Stimulated activated CD8-positive, alpha-beta memory T cell treated with anti-CD3 and anti-CD28 coated beads, Interleukin-15, amount 100 ng/mL, for 4 hours (primary cell): ENCODE measurements at places on chromosomes 16 and 17.

DNA sequence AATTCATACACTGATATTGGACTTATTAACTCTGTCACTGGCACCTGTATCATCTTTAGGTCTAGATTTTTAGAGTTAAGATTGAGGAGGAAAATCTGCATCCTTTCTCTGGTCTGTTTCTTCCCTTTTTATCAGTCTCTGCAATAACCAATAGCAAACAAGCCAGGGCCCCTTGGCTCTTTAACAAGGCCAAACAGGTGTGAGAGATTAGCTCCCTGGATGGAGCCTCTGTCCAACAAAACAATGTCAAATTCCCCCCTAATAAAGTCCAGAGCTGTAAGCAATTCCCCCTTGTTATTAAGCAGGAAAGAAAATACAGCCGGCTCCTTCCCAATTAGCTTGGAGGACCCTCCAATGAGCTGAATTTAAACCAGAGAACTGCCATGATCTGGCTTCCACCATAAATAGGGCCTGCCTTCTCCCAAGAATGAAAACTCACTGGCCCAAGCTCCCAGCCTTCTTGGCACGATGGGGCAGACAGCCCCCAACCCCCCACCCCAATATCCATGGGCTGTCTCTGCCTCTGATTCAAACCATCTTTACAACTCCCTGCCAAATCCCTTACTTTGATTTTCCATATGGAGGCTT is 56.1 kb upstream of the SOX9 start:
- no peak for DNase-seq

DNA sequence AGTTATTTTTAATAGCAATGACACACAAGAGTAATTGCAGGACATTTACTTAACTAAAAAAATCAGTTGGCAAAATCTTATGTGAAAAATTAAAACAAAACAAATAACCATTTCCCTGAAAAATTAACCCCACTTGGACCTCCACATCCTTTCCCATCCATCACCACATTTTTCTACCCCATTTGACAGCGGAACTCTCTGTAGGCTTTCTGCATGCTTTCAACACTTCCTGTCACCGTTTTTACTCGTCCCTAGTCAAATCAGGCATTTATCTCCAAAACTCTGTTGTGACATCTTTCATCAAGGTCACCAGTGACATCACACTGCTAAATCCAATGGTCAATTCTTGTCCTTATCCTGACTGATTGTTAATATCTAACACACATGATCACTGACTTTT is 27.5 kb downstream of the KCNJ16 start:
- DNase-seq = no peak

DNA sequence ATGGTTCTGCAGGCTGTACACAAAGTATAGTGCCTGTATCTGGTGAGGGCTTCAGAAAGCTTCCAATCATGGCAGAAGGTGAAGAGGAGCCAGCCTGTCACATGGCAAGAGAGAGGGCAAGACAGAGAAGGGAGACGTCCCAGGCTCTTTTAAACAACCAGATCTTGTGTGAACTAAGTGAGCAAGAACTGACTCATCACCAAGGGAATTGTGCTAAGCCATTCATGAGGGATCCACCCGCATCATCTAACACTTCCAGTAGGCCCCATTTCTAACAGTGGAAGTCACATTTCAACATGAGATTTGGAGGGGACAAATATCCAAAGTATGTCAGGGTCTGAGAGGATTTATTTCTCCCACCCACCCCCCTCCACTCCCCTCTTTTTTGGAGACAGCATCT is 56.2 kb upstream of the ELAC2 start:
- DNase-seq = no peak

GRCh38 chr17:64032081-64032480 is 11.6 kb upstream of the ICAM2 start:
- DNase-seq = no peak

GRCh38 chr17:27578718-27579085 is 52.3 kb upstream of the LGALS9 start:
- DNase-seq = no peak

DNA sequence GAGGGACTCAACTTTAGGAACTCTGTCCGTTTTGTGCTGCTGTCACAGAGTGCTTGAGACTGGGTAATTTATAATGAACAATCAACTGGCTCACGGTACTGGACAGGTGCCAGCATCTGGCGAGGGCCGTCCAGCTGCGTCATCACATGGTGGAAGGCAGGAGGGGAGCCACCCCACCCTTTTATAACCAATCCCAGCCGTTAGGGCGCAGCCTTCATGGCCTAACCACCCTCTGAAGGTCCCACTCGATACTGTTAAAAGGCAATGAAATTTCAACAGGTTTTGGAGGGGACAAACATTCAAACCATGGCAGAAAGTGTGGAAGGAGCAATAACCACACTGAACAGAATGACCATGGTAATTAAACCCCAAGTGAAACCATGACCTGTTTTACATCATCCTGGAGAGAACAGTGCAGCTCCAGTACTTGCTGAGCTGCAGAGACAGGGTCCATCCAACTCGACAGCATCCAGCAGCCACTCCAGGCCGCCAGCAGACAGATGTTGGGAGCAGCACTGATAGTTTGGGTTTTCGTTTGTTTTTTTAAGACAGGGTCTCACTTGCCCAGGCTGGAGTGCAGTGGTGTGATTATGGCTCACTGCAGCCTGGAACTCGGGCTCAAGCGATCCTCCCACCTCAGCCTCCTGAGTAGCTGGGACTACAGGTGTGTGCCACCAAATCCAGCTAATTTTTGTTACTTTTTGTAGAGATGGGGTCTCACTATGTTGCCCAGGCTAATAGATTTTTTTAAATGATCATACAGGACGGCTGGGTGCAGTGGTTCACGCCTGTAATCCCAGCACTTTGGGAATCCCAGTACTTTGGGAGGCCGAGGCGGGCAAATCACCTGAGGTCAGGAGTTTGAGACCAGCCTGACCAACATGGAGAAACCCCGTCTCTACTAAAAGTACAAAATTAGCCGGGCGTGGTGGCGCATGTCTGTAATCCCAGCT is 11.0 kb downstream of the CHMP6 start:
- DNase-seq = no peak

- no peak for DNase-seq
Observed at GRCh38 chr16:568401-569258, 1.1 kb upstream of the PIGQ start.

- DNase-seq = no peak
Observed at GRCh38 chr17:63973930-63974593, 1.3 kb upstream of the SCN4A start.

DNA sequence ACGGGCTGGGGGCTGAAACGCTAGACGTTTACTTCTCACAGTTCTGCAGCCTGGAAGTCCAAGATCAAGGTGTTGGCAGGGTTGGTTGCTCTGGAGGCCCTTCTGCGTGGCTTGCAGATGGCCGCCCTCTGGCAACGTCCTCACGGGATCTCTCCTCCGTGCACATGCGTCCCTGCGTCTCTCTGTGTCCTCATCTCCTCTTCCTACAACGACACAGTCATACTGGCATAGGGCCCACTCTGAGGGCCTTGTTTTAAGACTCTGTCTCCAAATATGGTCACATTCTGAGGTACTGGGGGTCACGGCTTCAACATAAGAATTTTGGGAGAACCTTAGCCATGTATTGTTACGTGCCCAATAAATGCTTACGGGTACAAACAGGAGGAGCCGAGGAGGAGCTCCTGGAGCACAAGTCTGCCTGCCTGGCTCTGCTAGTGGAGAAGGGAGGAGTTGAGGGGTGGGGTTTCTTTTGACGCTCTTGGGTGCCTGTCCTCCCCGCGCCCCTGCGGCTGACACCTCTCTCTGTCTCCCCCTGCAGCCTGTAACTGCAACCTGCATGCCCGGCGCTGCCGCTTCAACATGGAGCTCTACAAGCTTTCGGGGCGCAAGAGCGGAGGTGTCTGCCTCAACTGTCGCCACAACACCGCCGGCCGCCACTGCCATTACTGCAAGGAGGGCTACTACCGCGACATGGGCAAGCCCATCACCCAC is 141.1 kb downstream of the NTN1 start:
- no peak for DNase-seq

DNA sequence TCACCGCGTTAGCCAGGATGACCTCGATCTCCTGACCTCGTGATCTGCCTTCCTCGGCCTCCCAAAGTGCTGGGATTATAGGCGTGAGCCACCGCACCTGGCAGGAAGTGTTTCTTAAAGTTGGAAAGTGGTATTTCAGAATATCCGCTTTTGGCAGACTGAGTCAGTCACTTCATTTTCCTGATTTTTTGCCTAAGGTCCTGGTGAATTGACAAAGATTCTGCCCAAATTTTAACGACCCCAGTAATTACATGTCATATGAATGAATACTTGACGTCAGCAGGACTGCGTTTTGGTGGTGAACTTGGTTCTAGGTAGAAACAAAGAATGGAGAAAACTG is 4.5 kb upstream of the BRCA1 start:
- no peak for DNase-seq

DNA sequence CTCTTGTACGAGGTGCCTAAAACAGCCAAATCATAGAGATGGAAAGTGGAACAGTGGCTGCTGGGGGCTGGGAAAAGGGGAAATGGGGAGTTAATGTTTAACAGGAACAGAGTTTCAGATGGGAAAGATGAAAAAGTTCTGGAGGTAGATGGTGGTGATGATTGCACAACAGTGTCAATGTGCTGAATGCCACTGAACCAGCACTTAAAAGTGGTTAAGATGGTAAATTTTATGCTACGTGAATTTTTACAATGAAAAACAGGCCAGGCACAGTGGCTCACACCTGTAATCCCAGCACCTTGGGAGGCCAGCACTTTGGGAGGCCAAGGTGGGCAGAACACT is 130.4 kb downstream of the C16orf78 start:
- DNase-seq = no peak

DNA sequence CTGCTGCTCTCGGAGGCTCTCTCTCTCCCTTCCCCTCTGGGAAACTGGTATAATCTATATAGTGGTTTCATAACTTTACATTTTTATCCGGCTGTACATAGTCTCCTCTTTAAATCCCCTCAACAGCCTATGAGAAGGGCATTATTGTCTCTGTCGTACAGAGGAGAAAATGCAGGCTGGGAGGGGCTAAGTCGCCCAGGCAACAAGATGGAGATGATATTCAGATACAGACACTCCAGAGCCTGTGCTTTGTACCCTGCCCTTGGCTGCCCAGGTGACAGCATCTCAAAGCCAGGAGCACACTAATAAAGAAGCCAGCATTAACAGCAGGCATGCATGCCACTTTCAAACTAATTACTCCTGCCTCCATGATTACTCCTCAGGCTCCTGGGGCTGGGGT is 4.7 kb upstream of the EIF1 start:
- no peak for DNase-seq

DNA sequence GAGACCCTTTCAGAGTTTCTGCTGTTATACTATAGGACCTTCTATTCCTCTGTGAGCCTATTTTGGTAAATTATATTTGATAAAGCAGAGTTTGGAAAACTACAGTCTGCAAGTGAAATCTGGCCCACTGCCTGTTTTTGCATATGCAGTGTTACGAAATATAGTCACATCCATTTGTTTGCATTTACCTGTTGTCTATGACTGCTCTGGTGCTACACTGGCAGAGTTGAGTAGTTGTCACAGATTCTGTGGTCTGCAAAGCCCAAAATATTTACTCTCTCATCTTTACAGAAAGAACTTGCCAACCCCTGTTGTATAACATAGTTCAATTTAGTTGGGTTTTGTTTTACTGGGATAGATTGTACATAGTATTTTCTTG is 42.3 kb downstream of the TNRC6A start:
- no peak for DNase-seq

- no peak for DNase-seq
Observed at GRCh38 chr17:55818451-55819375, 67.9 kb downstream of the PCTP start.

- no peak for DNase-seq
Observed at GRCh38 chr17:70310221-70310672, 140.9 kb downstream of the KCNJ2 start.

- no peak for DNase-seq
Observed at GRCh38 chr16:10189861-10190390, 7.7 kb upstream of the GRIN2A start.

GRCh38 chr16:71894229-71894920 is 956 bp upstream of the IST1 start:
- no peak for DNase-seq

DNA sequence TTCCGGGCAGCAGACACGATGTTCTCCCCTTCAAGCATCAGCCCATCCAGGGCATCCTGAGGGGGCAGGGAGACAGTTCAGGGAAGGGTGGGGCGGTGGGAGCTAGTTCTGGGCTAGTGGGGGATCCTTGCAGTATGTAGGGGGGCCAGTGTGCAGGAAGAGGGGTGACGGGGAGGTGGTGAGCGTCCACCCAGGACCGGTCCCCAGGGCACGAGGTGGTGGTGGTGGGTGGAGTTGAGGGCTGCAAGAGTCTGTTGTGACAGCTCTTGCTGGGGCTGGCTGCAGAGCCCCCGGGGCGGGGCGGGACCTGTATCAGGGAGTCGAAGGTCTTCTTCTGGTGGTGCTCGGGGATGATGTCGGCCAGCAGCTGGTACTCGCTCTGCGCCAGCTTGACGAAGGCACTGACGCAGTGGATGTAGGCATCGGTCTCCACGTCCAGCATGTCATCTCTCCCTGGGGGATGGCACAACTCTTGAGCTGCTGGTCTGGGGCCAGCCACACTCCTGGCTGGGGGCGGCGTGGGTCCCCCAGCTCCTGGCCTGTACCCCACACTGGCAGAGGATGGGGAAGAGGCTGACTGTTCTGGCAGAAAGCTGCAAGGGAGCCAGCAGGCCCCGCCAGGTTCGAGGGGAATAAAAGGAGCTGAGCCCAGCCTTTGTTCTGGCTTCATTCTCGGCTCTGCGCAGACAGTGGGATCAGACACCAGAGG is 10.0 kb downstream of the ZACN start:
- DNase-seq = no peak

- DNase-seq = no peak
Observed at GRCh38 chr17:43911904-43912303, 4.6 kb upstream of the MPP2 start.

DNA sequence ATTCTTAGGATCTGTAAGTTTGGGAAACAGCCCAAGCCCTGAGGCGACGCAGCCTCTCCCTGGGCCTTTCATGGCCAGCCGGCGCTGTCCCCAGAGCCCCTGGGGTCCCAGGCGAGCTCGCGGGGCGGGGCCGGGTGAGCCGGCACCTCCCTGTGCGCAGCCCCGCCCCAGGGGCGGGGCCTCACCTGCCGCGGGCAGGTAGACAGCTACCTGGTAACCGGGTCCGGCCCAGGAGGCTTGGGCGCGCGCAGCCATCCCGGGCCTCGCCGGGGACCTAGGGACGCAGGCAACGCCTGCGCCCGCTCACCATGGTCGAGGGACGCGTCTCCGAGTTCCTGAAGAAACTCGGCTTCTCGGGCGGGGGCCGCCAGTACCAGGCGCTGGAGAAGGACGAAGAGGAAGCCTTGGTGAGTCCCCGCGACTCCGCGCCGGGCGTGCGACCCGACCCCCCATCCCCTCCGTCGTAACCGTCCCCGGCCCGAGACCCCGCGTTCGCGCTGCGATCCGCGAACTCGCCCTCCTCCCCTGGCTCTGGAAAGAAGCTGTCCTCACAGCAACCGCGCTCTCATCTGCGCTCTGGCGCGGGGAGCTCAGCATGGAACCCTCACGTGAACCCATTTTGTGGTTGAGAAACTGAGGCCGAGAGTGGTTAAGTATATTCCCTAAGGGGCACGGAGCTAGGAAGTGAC is at the start of gene ATP2C2:
ATP2C2 (plus strand) TSS at position 231 of the 689 bp plus-strand sequence; CDS start at position 309, 78 bp downstream.
- no peak for DNase-seq
